Thyroid gland (tissue), 4 donors: ENCODE measurements at places on chromosomes 12 and 14. TPM values are rescaled to one million over a fixed set of nuclear protein-coding genes. Genes with fewer than 3 reads are reported as not detected.
A peak's percentile ranks its signal among the peaks of the same experiment; 100 is the strongest.

KRT82 gene
- not detected for total RNA-seq

GPD1 gene
- 7.7 TPM for total RNA-seq

LRRC74A gene
- not detected for total RNA-seq

DRAM1 gene
- 10.7 TPM for total RNA-seq

ARHGEF25 gene
- 3.6 TPM for total RNA-seq

NRXN3 gene
- total RNA-seq = 1.3 TPM

KRT79 gene
- not detected for total RNA-seq

FAM90A1 gene
- not detected for total RNA-seq

ENDOU gene
- total RNA-seq = 0.11 TPM

CMA1 gene
- not detected for total RNA-seq

TCL1B gene
- not detected for total RNA-seq

PDZRN4 gene
- 0.78 TPM for total RNA-seq

NUP37 gene
- 20.8 TPM for total RNA-seq

LBHD2 gene
- not detected for total RNA-seq

GRCh38 chr14:51759950-51760349 is 100.5 kb upstream of the GNG2 start:
- no peak for DNase-seq

DNA sequence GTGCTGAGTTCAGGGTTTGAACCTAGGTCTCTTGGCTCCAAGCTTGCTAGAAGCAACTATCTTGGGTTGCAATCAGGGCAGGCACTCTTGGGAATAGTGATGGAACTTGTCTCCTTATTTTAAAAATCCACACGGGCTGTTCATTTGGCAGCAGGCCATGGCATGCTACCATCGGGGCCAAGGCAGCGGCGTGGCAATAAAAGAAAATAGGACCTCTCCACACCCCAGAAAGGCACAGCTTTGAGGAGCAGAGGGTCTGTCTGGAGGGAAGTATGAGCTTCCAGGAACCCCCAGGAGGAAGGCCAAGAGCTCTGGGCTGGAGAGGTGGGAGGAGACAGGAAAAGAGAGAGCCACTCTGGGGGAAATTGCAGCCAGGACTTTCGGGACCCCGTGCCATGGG is 15.3 kb downstream of the RPS6KL1 start:
- peak; percentile 25 for DNase-seq

GRCh38 chr12:68119250-68119649 is 40.3 kb downstream of the IFNG start:
- DNase-seq = no peak

GRCh38 chr12:132204063-132204792 is 60.0 kb downstream of the NOC4L start:
- DNase-seq = no peak

GRCh38 chr14:72610096-72610830 is 283.6 kb downstream of the DPF3 start:
- no peak for DNase-seq

GRCh38 chr14:64410084-64410774 is 22.1 kb downstream of the MTHFD1 start:
- no peak for DNase-seq

- DNase-seq = no peak
These were observed 43.9 kb downstream of the CCDC88C start for GRCh38 chr14:91373591-91374254.

DNA sequence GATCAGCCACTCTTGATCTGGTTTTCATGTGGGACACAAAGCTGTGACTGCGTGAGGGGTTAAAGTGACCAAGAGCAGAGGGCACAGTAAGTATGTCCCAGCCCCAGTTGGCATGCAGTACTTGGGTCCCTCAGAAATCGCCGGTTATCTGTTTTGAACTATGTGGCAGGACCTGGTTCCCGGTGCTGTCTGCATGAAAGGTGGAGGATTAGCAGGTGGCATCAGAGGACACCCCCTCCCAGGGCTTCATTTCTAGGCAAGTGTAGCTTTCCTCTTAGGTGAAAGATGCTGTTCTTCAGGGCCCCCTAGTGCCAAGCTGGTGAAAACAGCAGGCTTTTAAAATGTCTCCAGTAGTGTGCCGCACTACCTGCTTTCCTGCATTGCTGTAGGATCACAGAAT is 57.1 kb downstream of the ATG14 start:
- DNase-seq = peak; percentile 61

DNA sequence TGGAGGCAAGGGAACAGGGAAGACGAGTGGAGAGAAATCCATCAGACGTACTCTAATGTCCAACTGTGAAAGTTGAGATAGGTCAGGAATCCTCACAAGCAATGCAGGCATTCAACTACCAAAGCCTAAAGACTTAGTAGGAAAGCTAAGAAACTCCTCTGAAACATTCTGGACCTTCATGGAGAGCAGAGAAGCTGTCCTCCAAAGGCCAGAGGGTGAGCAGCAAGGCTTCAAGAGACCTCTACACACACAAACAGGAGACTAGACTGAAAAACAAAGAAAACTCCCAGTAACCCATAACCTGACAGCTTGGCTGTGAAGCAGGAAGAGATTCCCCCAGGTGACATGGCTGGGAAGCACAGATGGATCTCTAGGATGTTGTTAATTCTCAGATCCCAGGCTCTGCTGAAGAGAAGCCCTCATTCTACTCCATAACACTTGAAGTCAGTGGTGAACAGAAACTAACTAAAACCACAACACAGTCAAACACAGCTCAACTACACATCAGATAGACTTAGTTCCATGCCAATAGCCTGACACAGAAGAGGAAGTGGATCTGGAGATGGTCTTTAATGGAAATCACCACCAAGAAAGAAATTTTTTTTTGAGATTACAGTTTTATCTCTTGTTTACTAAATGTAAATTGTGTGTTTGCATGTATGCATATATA is 23.2 kb upstream of the LYZ start:
- DNase-seq = no peak

GRCh38 chr12:7638760-7639555 is 26.8 kb downstream of the APOBEC1 start:
- peak; percentile 80 for DNase-seq

DNA sequence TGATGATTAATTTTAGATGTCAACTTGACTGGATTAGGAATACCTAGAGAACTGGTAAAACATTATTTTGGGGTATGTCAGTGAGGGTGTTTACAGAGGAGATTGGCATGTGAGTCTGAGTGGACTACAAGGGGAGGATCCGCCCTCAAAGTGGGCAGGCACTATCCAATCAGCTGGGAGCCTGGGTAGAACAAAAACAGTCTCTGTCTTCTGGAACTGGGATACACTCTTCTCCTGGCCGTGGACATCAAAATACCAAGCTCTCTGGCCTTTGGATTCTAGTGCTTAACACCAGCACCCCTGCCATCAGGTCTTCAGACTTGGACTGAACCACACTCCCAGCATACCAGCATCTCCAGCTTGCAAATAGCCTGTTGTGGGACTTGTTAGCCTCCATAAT is 4.4 kb upstream of the SCAF11 start:
- DNase-seq = no peak

GRCh38 chr12:105378911-105379310 is 48.4 kb downstream of the C12orf75 start:
- DNase-seq = no peak

GRCh38 chr14:93712838-93713724 is 75.2 kb downstream of the PRIMA1 start:
- peak; percentile 79 for DNase-seq

GRCh38 chr12:30041096-30041495 is 257.4 kb upstream of the TMTC1 start:
- DNase-seq = no peak

- DNase-seq = no peak
These were observed 157.9 kb upstream of the SLC38A2 start for GRCh38 chr12:46530373-46531056.

DNA sequence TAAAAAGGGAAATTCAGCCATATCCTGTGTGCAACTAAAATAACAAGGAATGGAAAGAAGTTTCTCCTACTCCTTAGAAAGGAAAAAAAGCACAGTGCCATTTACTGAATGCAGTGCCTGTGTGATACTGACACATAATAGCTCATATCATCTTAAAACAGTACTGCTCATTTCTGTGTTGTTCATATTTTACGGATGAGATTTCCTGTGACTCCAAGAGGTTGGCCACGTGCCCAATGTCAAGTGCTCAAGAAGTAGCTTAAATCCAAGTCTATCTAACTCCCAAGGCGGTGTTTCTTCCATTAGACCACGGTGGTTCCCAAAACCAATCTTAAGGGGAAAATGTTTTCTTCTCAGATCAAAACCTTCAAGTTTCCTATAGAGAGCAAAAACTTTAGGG is 20.0 kb downstream of the MAP3K9 start:
- DNase-seq = peak; percentile 72

GRCh38 chr12:16281157-16281556 is 3.7 kb upstream of the SLC15A5 start:
- no peak for DNase-seq

- DNase-seq = no peak
These were observed 2.0 kb upstream of the PCED1B start for GRCh38 chr12:47077206-47078085.

- peak; percentile 49 for DNase-seq
These were observed 212.1 kb downstream of the GXYLT1 start for GRCh38 chr12:41932470-41932991.

GRCh38 chr12:87444039-87444438 is 585.2 kb downstream of the C12orf50 start:
- no peak for DNase-seq

- no peak for DNase-seq
These were observed 35.1 kb downstream of the P2RX4 start for GRCh38 chr12:121245031-121245430.

DNA sequence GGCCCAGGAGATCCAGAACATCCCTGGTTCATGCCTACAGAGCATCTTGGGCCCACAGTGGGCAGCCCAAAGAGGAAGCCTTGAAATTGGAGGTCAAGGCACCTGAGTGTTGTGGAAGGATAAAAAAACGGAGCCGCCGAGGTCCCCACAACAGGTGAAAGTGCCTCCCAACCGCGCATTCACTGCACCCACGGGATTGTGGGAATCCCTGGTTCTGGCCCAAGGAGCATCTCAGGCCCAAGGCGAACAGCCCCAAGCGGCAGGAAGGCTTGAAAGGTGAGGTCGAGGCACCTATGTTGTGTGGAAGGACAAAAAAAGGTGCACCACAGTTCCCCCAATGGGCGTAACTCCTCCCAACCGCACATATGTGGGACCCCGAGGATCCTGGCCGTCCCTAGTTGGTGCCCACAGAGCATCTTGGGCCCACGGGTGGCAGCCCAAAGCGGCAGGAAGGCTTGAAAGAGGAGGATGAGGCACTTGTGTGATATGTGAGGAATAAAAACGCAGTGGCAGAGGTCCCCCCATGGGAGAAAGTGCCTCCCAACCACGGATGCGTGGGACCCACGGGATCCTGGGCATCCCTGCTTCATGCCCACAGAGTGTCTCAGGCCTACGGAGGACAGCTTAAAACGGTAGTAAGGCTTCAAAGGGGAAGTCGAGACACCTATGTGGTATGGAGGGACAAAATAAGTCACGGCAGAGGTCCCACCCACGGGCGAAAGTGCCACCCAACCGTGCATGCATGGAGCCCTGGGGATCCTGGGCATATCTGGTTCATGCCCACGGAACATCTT is 583.9 kb downstream of the ALG10 start:
- DNase-seq = no peak

GRCh38 chr12:111776836-111777344 is 10.2 kb downstream of the ALDH2 start:
- DNase-seq = no peak

- peak; percentile 68 for DNase-seq
These were observed 5.7 kb upstream of the KRT5 start for GRCh38 chr12:52525661-52526499.

DNA sequence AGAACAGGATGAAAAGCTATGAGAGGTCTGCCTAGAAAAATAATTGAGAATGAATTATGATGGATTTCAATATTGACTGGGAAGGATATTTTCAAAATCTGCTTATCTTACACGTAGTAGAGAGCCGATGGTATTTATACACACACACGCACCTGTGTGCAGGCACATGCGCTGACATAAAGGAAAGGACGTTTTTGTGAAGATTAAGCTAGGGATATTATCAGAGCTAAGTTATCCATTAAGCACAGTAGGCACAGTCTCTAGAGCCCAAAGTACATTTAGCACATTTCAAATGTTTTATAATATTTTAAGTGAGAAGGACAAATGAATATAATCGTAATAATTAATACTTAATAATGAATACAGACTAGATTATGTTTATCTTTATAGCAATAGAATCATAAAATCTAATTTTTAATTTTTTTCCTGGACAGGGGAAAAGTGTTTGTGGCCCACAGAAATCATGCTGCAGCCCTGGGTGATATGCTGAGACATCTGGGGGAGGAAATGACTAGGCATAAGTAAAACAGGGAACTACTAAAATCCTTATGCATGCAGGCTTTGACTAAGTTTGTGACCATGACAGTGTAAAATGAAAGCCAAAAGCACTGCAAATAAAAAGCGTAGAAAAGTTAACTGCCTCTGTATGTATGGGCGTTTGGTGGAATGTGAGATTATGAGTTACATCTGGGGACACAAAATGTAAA is 146.1 kb downstream of the KITLG start:
- DNase-seq = no peak

DNA sequence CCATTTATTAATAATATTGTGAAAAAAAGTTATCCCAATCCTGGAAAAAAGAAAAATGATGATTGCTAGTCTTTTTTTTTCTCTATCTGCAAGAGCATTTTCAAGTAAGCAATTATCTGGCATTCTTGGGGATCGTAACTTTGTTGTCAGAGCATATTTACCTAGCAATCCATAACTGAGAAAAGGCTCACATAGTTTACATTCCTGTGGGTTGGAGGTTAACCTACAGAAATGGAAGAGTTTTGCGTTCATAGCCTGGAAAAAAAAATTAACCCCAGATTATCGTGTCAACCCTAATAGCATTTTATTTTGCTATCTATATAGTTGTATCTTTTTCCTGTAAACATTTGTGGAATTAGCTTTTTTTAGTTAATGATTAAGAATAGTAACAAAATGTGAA is 292.3 kb downstream of the DAD1 start:
- DNase-seq = no peak

DNA sequence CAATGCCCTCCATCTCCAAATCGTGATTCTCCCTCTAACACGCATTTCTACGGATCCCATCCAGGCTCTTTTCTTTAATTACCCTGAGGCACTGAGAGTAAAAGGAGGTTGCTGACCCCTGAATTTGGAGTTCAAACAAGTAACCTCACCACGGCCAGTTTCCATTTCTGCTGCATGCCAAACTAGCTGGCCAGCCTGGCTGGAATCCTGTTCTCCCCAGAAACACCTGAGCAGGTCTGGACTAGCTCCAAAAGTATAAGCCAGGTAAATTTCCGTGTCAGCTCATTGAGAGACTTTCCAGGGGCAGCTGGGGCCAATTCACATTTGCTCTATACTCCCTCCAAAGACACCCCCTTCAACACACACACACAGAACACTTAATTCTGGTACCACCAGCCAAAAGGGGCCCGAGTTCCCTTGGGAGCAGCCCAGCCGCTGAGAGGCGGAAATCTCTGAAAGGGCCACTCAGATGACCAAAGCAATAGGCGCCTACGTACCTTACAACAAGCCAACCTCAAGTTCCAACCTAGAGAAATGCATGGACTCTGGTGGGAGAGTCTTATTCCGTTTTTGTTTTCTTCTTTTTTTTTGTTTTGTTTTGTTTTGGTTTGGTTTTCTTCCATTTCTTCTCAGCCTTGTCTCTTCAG is 131.4 kb downstream of the NDUFA12 start:
- peak; percentile 85 for DNase-seq
